ENCODE measurements at places on chromosomes 11 and 22. TPM values are rescaled to one million over a fixed set of nuclear protein-coding genes. Genes with fewer than 3 reads are reported as not detected.

GP1BB gene
- total RNA-seq: not detected

SLC15A3 gene
- total RNA-seq: 2.2 TPM

EIF3D gene
- 186 TPM for total RNA-seq

MB gene
- total RNA-seq: not detected

PPP1CA gene
- 429 TPM for total RNA-seq

SYT7 gene
- not detected for total RNA-seq

ADAMTS8 gene
- not detected for total RNA-seq

GSTT2 gene
- total RNA-seq: not detected

OR5M10 gene
- total RNA-seq: not detected

CST6 gene
- total RNA-seq: not detected

CRYBB2 gene
- total RNA-seq: not detected

FXYD2 gene
- total RNA-seq: 22.5 TPM

SAA4 gene
- not detected for total RNA-seq

VWCE gene
- total RNA-seq: 2.2 TPM

TRIM68 gene
- 12.3 TPM for total RNA-seq

- no peak for DNase-seq
Measured at GRCh38 chr11:74754507-74755252, 6.0 kb downstream of the RNF169 start.

- DNase-seq: no peak
Measured at GRCh38 chr11:68454767-68455166, 5.8 kb upstream of the PPP6R3 start.

DNA sequence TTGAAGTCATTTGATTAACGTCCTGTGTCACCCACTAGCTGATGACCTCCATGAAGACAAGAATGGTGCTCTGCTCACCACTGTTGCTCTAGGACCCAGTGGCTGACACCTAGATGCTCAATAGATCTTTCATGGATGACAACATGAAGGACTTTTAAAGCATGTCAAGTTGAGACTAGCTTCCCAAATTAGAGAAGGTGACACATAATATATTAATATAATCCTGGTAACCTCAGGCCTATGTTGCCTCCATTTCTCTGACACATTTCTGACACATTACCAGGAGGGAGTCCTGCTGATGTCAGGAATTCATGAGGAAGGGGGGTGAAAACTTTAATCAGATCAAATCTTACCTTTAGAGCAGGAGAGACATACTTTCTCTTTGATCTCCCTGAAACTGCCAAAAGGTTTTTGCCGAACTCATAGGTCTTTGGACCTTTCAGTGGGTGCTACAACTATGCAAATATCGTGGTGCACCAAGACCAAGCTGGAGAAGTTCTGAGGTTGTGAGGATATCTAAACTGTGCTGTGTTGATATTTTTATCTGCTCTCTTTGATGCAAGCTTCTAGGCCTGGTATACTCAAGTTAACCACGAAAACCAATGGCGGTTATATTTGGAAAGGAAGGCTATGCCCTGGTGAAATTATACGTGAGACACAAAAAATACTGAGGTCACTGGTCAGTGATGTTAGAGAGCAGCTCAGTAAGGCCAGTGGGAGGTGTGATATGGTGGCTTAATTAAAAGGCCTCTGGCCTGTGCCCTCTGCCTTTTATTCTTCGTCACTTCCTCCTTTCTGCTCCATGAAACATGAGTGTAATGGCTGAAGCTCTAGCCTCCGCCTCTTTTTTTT, 13.2 kb upstream of the AMPD3 start:
- peak; percentile 68 for DNase-seq

- DNase-seq: no peak
Measured at GRCh38 chr22:49344656-49345055, 483.0 kb downstream of the BRD1 start.

GRCh38 chr11:92762121-92762540, 207.3 kb upstream of the MTNR1B start:
- no peak for DNase-seq

DNA sequence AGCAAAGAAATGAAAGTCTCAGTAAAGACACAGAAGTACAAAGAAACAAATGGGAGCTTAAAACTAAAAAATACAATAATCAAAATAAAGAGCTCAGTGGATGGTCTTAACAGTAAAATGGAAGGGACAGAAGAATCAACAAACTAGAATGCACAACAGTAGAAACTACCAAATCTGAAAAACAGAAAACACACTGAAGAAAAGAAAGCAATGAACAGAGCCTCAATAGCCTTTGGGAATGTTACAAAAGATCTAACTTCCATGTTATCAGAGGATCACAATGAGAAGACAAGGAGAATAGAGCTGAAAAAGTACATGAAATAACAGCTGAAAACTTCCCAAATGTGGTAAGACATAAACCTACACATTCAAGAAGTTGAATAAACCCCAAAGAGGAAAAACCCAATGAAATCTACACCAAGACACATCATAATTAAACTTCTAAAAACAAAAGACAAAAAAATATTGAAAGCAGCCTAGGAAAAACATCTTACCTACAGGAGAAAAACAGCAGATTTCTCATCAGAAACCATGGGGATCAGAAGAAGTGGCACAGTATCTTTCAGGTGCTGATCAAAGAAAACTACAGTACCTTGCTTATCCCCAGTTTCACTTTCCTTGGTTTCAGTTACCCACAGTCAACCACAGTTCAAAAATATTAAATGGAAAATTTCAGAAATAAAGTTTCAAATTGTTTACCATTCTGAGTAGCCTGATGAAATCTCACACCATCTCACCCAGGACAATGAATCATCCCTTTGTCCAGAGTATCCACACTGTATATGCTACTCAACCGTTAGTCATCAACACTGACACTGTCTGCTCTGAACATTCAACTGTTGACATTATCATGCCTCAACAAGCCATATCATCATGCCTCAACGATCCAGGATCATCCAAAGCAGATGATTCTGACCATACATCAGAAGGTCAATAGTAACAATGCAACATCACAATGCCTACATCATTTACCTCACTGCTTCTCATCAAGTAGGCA, 22.2 kb downstream of the RRAS2 start:
- no peak for DNase-seq

GRCh38 chr11:47156333-47156732, 20.3 kb downstream of the ARFGAP2 start:
- DNase-seq: no peak

GRCh38 chr11:2276280-2277007, 6.1 kb upstream of the ASCL2 start:
- no peak for DNase-seq

DNA sequence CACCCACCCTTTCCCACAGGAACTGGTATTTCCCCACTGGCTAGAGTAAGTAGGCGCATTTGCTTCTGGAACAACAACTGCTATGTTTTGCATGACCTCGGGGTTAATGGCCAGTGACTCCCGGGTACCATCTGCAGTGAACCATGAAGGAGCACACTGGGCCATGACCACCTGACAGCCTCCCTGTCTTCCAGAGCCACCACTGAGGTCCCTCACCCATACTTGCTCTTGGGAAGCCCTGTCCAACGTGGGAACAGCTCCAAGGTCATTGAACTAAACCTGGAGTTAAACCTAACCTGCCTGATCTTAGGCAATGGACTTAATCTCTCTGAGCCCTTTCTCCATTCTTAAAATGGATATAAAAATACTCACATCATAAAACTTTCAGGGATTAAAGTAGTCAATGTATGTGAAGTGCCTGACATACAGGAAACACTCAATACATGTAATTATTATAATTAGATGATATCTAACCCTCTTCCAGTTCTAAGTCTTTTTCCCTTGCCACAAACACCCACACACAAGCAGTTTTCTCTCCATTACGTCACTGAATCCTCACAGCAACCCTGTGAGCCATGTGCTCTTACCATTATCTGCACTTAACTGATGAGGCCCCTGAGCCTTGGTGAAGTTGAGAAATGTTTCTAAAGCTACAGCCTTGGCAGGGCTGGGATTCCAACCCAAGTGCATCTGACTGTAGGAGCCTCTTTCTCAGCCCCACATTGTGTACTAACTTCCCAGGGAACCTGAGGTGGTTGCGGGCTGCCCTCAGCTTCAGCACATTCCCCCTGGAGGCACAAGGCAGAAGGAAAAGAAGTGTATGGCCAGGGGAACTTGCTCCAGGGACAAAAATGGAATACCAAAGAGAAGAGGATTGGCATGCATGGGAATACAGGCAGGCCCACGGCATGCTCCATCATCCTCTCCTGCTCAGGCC, 74.5 kb upstream of the NCAM1 start:
- no peak for DNase-seq

- no peak for DNase-seq
Measured at GRCh38 chr22:41560095-41560471, 727 bp upstream of the CSDC2 start.

GRCh38 chr11:60371386-60371785, 6.9 kb upstream of the MS4A7 start:
- no peak for DNase-seq

DNA sequence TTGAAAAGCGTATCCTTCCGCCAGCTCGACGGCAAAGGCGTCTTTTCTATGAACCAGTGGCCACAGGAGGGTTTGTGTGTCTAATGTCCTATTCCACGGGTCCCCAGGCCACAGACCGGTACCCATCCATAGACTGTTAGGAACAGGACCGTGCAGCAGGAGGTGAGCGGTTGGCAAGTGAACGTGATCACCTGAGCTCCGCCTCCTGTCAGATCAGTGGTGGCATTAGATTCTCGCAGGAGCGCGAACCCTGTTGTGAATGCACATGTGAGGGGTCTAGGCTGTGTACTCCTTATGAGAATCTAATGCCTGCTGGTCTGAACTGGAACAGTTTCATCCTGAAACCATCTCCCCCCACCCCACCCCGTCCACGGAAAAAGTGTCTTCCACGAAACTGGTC, 62.7 kb upstream of the KCNQ1OT1 start:
- DNase-seq: no peak

DNA sequence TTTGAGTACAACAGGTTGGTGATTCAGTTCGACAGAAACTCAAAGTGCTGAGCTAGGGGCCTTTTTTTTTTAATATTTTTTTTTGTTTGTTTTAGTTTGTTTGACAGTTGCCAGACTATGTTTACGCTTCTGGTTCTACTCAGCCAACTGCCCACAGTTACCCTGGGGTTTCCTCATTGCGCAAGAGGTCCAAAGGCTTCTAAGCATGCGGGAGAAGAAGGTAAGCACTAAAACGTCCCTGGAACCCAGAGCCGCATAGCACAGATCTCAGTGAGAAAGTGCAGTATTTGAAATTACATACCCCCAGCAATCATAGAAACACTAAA, 649 bp downstream of the PRRG4 start:
- no peak for DNase-seq

GRCh38 chr11:81004576-81004975, 1563.7 kb upstream of the TENM4 start:
- no peak for DNase-seq

DNA sequence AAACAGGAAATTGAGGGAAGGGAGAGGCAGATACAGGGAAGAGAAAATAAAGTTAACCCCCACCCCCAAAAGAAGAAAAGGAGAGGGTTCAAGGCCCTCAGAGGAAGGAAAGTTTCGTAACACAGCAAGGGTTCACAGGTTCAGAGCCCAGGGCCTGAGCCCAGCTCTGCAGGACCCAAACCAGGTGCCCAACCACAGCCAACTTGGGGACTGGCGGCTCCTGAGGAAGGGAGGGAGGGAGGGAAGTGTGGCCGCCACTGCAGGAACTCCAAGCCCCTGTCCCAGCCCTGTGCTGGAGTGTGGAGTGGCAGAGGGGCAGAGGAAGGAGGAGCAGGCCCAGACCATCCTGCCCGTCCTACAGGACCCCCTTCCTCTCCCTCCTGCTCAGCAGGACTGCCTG, 59.2 kb downstream of the ELFN2 start:
- no peak for DNase-seq

GRCh38 chr11:111021131-111021530, 224.4 kb upstream of the POU2AF2 start:
- DNase-seq: no peak

- no peak for DNase-seq
Measured at GRCh38 chr11:35152575-35152974, 13.6 kb downstream of the CD44 start.

GRCh38 chr11:64675450-64676260, 47.3 kb downstream of the NRXN2 start:
- DNase-seq: no peak

DNA sequence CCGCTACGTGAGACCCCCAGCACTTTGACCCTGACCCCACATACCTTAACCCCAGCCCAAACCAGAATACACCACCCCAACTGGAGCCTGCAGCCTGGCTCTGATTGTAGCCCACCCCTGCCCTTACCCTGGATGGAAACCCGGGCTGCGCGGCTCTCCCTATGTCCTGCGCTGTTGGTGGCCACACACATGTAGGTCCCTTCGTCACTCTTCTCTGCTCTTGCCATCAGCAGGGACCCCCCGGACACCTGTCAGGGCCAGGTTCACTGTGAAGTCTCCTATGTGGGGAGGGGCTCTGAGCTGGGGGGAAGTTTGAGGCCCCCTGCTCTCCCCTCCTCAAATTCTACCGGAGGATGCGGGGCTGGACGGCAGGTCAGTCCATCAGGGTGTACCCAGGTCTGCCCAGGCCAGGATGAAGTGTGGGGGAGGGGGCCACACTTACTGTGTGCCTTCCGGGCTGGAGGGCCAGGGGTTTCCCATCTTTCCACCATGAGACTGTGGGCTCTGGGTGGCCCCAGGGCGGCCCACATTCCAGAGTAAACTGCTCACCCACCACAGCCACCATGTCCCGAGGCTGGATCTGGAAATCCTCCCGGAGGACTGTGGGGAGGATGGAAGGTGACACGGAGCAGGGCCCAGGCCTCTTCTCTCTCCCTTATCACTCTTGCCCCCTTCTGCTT, 1.5 kb downstream of the ROBO4 start:
- DNase-seq: no peak

DNA sequence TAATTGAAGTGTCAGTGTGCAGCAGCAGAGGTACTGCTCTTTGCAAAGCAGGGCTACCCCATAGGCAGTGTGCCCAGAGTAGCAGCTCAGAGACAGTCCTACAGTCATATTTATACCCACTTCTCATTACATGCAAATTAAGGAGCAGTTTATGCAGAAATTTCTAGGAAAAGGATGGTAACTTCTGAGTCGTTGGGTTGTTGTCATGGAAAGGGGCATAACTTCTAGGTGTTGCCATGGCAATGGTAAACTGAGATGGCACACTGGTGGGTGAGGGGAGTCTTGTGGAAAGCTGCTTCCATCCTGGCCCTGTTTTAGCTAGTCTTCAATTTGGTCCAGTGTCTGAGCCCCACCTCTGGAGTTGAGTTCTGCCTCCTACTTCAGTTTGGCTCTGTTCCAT, 77.4 kb downstream of the MN1 start:
- DNase-seq: no peak

- no peak for DNase-seq
Measured at GRCh38 chr11:31500560-31500959, 8.9 kb downstream of the IMMP1L start.

GRCh38 chr11:114386131-114386530, 14.2 kb downstream of the C11orf71 start:
- DNase-seq: no peak

DNA sequence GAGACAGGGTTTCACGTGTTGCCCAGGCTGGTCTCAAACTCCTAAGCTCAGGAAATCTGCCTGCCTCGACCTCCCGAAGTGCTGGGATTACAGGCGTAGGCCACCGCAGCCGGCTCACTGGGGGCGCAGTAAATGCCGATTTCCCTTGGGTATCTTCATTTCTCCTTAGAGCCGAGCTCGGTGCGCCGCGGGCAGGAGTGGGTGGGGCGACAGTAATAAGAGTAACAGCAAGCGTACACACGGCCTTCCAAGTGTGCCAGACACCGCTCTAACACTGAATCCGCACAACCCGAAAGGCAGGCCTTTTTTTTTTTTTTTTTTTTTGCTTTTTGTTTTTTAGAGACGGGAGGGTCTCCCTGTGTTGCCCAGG, 500 bp upstream of the ADSL start:
- peak; percentile 68 for DNase-seq

- no peak for DNase-seq
Measured at GRCh38 chr11:100675115-100675650, 11.9 kb upstream of the ARHGAP42 start.

Measured in activated CD8-positive, alpha-beta T cell treated with anti-CD3 and anti-CD28 coated beads, Interleukin-2, amount 10 ng/mL, durations not matched to agents 7 days and 5 days (primary cell).